Stimulated activated CD8-positive, alpha-beta memory T cell treated with anti-CD3 and anti-CD28 coated beads, Interleukin-4, amount 100 ng/mL, for 48 hours (primary cell): ENCODE measurements at places on chromosomes 1 and 21.

GRCh38 chr21:25334046-25334730 is 273.1 kb downstream of the MRPL39 start:
- DNase-seq: no peak

DNA sequence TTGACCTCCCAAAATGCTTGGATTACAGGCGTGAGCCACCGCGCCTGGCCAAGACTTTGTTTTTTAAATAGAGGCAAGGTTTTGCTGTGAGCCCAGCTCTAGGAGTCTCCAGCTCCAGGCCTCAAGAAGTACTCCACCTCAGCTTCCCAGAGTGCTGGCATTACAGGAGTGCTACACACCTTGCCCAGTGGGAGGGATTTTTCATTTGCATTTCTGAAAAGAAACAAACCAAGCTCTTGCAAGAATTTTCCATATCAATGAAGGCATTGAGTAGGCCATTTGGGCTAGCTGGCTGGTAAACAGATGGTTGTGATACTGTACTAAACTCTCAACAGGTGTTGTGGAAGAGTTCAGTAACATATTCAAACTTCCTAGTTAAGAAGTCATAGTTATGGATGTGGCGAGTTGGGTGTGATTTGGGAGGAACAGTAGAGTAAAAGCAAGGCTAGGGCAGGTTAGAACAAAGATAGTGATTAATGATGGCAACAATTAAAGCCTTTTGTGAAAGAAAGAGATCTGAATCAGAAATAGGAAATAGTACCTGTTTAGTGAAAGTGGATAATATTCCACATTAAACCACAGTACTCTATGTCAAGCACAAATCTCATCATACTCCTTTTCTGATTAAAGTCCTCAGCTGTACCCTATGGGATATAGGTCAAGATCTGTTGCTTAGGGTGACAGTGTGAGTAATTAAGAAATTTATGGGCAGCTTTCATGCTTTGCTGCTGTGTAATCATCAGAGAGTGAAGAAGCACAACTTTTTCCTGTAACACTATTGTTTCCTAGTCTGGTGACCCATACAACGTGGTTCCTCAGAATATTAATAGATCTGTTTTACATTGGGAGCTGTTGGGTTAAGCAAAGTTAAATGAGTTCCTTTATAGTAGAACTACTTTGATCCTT is 10.7 kb downstream of the AKIRIN1 start:
- no peak for DNase-seq

DNA sequence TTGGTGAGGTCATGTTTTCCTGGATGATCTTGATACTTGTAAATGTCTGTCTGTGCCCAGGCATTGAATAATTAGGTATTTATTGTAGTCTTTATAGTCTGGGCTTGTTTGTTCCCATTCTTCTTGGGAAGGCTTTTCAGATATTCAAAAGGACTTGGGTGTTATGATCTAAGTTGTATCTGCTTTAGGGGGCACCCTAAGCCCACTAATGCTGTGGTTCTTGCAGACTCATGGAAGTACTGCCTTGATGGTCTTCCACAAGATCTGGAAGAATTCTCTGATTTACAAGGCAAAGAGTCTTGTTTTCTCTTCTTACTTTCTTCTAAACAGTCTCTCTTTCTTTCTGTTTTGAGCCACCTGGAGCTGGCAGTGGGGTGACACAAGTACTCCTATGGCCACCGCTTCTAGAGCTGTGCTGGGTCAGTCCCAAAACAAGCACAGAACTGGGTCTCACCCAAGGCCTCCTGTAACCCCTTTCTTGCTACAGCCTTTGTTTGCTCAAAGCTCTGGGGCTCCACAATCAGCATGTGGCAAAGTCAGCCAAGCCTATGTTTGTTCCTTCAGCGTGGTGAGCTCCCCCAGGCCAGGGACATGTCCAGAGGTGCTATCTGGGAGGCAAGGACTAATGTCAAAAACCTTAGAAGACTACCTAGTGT is 12.6 kb downstream of the VN1R5 start:
- no peak for DNase-seq

GRCh38 chr1:206050655-206051235 is 2.2 kb upstream of the RHEX start:
- DNase-seq: peak; percentile 45

DNA sequence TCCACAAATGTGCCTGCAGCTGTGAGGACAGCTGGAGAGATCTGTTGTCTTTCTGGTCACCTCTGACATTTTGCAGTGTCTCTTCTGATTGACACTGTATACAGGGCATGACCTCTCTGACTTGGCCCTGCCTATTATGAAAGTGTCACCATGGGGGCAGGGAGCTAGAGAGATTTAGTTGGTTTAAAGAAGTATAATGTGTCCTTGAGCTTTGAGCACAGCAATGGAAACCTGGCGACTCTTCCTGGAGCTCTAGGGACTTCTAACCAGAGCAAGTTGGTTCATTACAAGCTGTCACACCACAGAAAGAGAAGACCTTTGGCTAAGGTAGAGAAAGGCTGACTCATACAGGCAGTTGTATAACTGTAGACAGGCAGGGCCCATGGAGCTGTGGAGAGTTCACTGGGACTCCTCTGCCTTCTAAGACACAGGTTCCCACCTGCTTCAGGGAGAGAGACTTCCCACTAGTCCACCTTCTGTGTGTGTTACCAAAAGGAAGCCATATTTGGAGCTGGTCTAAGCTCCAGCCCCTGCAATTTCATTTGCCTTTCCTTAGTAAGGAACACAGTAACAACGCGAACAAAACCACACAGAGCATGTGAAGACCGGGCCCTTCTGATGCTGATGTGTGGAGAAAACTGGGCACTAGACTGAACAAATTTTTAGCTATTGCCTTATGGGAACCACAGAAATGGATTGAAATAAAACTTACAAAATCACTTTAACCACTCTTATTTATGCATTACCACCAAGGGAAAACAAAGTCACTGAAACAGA is 90.5 kb upstream of the ADAR start:
- DNase-seq: no peak

DNA sequence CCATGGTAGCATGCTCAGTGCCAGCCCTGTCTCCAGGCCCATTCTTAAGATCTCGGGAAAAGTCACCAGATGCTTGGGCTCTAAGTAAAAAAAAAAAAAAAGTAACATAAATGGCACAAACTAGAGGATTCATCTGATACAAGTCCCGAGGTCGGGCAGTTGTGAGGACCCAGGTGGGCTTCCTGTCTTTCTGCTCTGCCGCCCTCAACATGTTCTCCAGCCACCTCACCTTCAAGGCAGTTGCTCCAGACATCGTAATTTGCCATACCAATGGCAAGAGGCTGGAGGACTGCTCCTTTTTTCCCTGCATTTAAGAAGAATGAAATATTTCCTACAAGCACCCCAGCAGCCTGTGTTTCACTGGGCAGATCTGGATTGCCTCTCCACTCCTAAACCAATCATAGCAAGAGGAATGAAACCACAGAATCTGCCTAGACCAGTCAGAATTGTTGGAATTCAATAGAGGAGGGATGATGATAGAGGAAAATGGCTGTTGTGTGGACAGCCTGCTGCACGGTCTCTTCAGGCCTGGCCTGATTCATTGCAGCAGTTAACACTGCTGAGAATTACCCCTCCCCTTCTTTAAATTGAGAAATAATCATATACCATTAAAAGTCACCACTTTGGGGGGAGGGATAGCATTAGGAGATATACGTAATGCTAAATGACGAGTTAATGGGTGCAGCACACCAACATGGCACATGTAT is 5.4 kb downstream of the HMGN2 start:
- DNase-seq: no peak

GRCh38 chr1:175435392-175435791 is 242.8 kb upstream of the KIAA0040 start:
- DNase-seq: no peak

DNA sequence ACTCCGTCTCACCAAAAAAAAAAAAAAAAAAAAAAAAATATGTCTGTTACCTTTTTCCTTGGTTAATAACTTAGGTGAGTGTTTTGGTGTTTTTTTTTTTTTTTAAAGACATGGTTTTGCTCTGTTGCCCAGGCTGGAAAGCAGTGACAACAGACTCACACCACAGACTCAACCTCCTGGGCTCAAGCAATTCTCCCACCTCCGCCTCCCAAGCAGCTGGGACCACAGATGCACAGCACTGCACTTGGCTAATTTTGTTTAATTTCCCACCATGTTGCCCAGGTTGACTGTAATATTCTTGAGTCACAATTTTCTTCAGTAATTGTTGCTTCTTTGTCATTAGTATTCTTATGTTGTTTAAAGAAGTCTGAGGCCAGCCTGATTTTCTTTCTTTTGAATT is 149.2 kb upstream of the SYT6 start:
- DNase-seq: no peak
